ENCODE measurements at places on chromosomes 1 and 21.

DNA sequence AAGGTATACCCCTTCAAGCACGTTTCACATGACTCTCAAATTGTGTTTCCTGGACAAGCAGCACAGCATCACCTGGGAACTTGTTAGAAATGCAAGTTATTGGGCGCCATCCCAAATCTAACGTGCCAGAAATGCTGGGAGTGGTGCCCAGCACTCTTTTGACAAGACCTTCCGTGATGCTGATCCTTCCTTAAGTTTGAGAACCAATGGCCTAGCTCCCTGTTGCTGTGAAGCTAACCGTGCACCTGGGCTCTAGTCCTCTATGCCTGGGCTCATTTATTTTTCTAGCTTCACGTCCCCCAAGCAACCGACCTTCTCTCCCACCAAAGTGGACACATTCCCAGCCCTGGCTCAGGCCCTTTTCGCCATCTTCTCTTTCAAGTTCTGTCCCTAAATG is 4.3 kb downstream of the BEST4 start:
- DNase-seq, result no peak

- DNase-seq, result no peak
These were observed 290.8 kb downstream of the LRRC7 start for GRCh38 chr1:69858534-69858933.

DNA sequence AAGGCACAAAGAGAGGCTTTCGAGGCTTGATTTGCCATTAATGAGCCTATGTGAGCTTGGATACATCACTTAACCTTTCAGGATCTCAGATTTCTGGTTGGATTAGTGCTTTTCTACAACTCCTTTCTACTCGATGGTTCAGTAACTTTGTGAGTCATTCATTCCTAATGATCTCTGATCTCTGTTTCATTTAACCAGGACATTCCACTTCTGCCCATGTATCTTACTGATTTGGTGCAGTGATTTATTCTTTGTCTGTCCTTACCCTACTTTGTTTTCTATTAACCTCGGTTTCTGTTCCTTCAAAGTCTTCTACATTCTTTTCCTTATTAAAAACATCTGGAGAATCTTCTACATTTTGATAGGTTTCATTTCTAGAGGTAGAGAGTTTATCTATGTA is 94.6 kb upstream of the ZBTB18 start:
- peak; percentile 25 for DNase-seq

DNA sequence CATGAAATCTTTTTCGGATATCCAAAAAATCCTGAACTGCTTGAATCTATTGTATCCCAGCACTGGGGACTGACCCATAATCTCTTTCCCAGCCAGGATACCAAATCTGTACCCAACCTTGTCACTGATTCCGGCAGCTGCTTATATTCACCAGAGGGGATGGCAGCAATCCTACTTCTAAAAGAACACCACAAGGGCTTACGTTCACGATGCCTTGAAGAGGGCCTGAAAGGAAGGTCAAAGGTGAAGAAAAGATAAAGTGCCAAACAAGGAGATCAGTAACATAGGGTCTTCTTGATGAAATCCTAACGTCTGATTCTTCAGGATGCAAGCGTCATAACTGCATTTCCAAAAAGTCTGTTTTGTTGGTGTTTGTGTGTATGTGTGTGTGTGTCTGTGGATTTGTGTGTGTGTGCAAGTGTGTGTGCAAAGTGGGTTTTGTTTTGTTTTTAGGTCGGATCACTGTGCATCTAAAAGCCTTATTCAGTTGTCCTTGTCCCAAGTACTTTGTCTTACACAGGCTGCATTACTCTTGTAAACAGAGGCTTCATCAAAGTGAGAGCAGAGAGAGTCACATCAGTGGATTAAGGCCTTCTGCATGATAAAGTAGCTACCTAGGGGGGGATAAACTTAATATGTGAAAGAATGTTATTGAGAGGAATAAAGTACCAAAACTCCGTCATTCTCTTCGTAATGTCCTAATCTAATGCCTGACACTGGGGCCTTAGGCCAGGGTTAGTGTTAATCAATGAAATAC is 179.3 kb downstream of the BARHL2 start:
- no peak for DNase-seq

DNA sequence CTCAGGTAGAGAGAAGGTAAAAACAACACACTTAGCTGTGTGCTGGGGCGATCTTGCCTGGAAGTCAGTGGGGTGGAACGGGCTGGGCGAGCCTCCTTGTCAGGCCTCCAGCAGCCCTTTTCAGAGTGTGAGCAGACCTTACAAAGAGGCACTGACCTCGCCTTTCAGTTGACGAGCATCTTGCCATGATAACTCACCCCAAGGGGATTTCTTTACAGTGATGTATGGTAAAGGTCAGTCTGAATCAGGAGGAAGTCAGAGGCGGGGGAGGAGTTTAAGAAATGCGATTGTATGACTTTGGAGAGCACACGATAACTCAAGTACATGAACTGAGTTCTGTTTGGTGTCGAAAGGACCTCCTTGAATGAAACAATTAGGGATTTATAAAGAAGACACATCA is 326.5 kb upstream of the PROX1 start:
- DNase-seq, result no peak

GRCh38 chr21:16911166-16911607 is 601.7 kb upstream of the CXADR start:
- no peak for DNase-seq

GRCh38 chr1:20212085-20212684 is 25.9 kb upstream of the PLA2G2C start:
- DNase-seq, result no peak

- peak; percentile 24 for DNase-seq
These were observed 27.0 kb upstream of the TRAPPC10 start for GRCh38 chr21:43984905-43985689.

DNA sequence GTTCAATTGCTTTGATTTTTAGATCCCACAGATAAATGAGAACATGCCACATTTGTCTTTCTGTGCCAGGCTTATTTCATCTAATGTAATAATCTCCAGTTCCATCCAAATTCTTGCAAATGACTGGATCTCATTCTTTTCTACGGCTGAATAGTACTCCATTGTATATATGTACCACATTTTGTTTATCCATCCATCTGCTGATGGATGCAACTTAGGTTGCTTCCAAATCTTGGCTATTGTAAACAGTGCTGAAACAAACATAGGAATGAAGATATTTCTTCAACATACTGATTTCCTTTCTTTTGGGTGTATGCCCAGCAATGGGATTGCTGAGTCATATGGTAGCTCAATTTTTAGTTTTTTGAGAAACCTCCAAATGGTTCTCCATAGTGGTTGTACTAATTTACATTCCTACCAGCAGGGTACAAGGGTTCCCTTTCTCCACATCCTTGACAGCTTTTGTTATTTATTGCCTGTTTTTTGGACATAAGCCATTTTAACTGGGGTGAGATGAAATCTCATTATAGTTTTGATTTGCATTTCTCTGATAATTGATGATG is 344.4 kb downstream of the KCTD3 start:
- peak; percentile 52 for DNase-seq

DNA sequence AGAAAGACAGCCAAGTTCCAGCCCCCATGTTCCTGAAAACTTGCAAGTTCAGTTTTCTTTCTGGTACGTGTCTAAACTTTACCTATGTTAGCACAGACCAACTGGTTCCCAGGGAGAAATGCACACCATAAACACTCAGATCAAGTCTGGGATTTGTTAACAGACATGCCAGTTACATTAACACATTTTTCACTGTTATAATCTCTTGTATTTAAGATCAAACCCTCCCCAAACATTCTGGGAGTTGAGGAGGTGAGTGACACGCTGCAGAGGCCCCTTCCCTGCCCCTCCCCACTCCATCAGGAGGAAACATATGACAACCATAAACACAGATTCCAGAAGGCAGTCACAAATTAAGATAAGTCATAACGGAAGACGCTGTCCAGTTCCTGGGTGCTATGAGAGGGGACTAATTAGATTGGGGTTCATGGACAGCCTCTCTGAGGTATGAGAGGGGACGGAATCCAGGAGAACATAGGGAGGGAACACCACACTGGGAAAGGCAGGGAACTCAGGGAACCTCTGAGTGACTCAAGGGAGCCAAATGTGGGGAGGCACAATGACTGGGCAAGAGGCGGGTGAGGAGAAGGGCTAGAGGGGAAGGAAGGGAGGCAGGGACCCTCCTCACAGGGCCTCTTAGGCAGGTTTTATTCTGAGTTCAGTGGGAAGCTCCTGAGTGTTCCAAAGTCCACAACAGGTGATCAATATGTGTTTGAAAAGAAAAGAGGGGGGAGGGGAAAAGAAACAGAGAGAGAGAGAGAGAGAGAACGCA is 25.0 kb downstream of the DUSP10 start:
- no peak for DNase-seq

DNA sequence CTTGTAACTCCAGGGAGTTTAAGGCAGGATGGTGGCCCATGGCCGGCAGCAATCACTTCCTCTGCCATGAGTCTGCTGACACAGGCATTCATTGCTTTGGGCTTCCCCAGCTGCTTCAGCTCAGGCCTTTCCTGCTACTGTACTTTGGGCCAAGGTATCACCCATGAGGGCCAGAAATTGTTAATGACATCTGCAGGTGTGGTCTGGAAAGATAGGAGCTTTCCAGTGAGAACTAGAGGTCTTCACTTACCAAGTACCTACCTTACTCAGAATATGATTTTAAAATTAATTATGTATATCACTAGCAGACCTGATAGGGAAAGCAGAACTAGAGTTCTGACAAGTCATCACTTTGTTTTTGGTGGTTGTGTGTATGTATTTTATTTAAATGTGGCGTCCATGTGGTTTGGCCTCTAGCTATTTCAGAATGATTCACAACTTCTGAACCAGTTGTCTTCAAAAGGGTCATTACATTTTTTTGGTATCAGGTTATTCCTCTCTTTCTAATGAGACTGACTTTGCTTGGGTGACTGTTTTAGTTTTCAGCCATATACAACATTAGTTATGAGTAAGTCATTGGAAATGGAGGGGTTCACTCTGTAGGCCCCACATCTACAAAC is 2.7 kb downstream of the RGL1 start:
- DNase-seq, result peak; percentile 87

DNA sequence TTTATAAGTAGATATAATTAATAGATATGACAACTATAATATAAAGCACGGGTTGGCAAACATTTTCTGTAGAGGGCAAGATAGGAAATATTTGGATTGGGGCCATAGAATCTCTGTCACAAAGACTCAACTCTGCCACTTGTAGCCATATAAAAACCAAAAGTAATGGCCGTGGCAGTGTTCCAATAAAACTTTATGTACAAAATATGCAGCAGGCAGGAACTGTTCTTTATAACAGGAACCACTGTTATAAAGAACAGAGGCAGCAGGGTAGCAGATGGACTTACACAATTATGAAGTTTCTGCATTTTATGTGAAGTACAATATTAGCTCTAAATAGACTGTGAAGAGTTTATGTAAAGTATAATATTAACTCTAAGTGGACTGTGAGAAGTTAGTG is 16.9 kb upstream of the QSOX1 start:
- no peak for DNase-seq

DNA sequence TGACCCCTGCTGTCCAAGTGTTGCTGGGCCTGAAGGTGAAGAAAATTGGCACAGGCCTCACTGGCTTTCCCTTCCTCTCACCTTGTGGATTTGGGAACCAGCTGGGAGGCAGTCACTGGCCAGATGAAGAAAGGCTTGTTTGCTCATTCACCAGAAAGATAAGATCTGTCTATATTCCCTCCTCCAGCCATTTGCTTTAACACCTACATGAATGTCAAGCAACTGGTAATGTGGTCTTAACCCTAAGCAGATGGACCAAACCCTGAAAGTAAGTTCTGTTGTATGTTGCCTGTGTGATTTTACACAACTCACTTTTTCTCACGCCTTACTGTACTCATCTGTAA is 10.3 kb upstream of the SRRM1 start:
- no peak for DNase-seq

DNA sequence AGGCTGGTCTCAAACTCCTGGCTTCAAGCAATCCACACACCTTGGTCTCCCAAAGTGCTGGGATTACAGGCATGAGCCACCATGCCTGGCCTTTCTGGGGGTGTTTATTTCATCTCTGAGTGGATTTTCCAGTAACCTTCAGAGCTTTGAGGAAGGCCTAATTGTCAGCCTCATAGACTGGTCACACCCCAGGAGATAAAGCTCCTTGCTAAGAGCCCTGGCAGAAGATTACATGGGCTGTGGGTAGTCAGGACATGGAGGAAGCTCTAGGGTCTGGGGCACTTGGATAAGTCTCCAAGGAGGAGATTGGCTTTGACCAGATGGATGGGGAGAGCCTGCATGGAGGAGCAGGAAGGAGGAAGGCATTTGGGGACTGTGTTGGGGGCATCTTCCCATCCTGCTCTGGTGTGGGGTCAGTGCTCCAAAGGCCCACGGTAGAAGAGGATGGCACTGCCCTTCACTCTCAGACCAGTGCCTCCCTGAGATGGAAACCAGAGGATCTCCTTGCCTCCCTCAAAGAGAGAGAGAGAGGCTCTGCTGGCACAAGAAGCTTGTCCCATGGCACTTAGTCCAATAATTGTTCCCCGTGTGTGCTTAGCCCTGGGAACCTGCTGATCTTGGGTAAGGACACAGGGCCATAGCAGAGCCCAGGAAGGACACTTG is 14.7 kb upstream of the GSTM4 start:
- no peak for DNase-seq

GRCh38 chr1:62144238-62144831 is 50.3 kb upstream of the L1TD1 start:
- DNase-seq, result peak; percentile 52

DNA sequence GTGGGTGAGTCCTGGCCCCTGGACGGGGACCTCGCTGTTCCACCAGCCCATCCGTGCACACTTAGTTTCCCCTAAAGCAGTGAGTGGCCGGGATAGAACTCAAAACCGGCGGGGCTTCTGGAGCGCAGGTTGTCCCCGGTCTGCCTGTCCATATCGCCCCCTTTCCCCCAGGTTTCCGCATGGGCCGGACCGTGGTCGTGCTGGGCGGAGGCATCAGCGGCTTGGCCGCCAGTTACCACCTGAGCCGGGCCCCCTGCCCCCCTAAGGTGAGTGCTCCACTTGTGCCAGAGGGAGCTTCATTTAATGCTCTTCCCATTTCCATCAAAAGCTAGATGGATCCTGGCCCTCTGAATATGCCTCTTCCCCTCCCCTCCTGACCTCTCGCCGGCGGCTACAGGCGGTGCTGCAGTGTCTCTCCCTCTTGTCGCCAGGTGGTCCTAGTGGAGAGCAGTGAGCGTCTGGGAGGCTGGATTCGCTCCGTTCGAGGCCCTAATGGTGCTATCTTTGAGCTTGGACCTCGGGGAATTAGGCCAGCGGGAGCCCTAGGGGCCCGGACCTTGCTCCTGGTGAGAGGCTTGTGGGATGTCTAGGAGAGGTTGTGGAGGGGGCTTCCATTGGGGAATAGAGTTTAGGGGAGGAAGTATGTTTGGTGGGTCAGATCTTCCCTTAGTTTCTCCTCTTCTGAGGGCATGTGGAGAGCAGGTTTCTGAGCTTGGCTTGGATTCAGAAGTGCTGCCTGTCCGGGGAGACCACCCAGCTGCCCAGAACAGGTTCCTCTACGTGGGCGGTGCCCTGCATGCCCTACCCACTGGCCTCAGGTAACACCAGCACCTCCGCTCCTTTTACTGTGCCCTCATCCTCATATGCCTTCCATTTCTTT is 683 bp downstream of the PPOX start:
- no peak for DNase-seq

- no peak for DNase-seq
These were observed 36.2 kb upstream of the CSF1 start for GRCh38 chr1:109874445-109874844.

DNA sequence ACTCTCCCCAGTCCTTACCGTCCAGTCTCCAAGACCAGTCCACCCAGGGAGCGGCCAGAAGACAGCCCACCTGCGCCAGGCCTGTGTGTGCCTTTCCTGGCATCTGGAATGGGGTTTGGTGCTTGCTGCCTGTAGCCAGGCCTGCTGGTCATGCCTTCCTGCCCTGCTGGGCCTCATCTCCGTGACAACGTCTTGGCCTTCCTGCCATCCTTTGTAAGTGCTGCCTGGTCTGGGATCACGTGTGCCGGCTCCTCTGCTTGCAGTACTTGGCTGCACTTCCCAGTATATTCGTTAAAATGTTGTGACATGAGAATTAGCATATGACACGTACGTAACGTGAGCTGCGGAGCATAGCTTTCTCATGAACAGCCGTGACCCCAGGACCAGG is 145.3 kb upstream of the COL6A1 start:
- DNase-seq, result peak; percentile 61
